ENCODE measurements at places on chromosomes 13 and 19.

DNA sequence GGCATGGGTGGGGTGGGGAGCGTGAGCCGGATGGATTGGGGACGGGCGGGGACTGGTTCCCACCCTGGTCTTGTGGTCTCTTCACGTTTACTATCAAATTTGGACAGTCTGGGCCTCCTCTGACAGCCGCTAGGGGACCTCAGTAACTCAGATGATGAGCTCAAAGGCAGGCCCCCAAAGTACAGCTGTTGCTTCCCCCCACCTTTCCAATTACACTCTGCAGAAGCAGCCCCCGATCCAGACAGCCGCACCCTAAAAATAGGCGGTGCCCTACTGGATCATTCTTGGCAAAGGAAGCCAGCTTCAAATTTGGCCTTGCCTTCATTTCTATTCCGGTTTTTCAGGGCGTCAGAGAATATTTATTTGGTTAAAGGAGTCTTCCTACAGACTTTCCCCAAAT is 1.9 kb upstream of the FOXO1 start:
- no peak for DNase-seq

DNA sequence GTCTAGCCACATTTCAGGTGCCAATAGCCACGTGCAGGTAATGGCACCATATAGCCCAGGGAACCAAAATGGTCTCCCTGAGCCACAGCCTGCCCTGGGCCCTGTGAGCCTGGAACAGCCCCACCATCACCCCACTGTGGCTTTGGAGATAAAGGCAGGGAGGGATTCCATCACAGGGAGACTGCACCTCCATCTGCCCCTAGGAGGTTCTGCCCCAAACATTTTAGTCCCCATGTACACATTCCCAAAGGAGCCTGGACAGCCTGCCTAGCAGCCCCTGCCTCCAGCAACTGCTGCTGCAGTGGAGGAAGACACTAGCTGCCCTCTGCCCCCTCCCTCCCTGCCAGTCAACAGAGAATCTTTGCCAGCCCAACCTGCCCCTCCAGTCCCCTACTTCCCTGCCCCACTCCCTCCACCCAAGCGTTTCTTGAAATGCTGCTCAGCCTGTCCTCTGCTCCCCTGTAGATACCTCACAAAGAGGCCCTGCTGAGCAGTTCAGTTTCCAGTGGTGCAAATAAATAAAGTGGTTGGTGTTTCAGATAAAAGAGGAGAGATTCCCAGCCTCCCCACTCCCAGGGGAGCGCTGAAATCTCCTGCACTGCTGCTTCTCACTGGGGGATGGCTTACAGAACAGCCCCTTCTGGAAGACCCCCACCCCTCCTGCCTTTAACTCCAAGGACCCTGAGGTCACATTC is 921.8 kb downstream of the UQCRFS1 start:
- DNase-seq = no peak

- peak; percentile 35 for DNase-seq
Measured at GRCh38 chr19:10505583-10506229, 2.5 kb upstream of the KEAP1 start.

- no peak for DNase-seq
Measured at GRCh38 chr19:39277598-39277997, 9.4 kb downstream of the IFNL2 start.

DNA sequence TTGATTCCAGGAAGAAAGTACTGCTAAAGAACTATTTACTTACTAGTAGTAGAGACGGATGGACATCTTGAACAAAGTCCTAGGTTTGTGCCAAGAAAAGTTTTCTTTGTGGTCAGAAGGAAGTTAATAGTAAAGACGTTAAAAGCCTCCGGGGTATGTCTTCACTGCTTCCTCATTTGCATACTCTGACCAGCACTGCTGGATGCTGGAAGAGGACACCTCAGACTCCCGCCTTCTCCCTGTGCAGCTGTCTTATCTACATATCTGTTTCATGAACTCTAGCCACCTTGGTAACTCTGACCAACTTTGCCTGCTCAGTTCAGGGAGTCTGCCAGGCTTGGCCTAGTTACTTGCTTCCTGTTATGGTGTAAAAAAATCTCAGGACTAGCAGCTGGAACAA is 1109.1 kb upstream of the MIR17HG start:
- DNase-seq = peak; percentile 79

- DNase-seq = no peak
Measured at GRCh38 chr19:29831686-29832085, 19.9 kb downstream of the CCNE1 start.

All from NCI-H226 (cell line).